ENCODE measurements at places on chromosomes 3 and 15.

GRCh38 chr3:187900993-187901755 lies 155.9 kb upstream of the BCL6 start:
- DNase-seq: no peak

GRCh38 chr3:157465741-157466140 lies 29.1 kb downstream of the PTX3 start:
- no peak for DNase-seq

GRCh38 chr3:25397150-25397549 lies 30.9 kb upstream of the RARB start:
- no peak for DNase-seq

DNA sequence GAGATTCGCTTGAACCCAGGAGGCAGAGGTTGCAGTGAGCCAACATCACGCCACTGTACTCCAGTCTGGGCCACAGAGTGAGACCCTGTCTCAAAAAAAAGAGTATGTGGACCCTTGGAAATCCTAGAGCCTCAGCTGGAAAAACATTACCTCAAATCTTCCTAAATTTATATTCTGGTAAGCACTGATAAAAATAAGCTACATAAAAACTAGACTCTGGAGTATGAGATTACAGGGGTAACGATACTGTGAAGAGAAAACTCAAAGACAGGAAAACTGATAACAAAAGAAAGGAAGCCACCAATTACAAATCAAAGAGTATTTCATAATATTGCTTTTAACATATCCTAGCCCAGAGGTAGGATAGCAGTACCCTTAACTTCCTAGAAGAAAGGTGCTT lies 30.3 kb downstream of the SETD2 start:
- no peak for DNase-seq

GRCh38 chr15:96273317-96274086 lies 57.0 kb upstream of the NR2F2 start:
- DNase-seq: no peak

- DNase-seq: peak; percentile 31
Observed at GRCh38 chr15:72785432-72785831, 1.9 kb upstream of the ADPGK start.
